ENCODE measurements at places on chromosomes 16 and 17.
A peak's percentile ranks its signal among the peaks of the same experiment; 100 is the strongest.

DNA sequence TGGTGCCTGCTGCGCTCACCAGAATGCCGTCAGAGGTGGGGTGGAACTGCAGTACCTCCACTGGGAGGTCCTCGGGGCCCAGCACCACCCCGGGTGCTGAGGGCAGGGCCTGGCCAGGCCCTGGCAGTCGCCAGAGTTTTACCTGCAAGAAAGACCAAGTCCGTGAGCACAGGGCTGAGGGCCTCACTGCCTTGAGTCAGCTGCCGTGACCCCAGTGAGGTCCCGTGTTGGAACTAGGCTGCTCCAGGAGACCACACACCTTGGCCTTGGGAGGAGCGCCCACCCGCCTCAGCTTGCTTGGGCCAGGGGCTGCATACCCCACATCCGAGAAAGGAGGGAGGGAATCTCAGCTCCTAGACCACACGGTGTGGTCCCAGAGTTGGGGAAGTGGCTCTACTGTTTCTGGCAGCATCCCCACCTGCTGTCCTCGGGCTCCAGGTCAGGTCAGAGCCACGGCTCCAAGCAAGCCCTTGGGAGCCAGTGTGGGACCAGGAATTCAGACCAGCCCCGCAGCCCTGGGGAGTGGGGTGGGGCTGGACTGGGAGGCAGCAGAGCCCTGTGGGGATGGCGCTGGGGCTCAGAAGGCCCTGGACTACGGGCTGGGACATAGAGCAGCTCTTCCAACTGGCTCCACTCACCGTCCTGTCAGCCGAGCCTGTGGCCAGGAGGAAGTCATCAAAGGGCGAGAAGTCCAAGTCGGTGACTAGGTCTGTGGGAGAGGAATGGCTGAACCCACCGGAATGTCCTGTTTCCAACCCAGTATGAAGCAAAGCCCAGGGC, 8.7 kb downstream of the CORO7 start:
- no peak for DNase-seq

- no peak for DNase-seq
Observed at GRCh38 chr16:8848231-8848938, 20.4 kb downstream of the CARHSP1 start.

DNA sequence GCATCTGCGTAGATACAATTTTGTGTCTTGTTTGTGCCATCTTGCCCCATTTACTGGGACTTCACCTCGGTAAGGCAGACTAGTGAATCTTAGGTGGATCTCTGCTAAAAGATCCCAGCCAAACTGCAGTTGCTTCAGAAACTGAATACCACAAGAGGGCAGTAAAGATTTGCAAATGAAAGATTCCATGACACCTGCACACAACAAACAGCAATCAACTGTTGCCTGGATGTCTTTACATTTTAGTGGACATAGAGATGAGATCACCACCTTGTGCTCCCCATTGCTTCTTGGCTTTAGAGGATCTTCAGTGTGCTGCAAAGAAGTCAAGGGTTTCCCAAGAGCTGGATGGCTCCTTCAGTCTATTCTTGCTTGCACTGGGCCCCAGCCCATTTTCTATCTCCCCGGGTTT, 119.2 kb upstream of the CACNG5 start:
- peak; percentile 47 for DNase-seq

DNA sequence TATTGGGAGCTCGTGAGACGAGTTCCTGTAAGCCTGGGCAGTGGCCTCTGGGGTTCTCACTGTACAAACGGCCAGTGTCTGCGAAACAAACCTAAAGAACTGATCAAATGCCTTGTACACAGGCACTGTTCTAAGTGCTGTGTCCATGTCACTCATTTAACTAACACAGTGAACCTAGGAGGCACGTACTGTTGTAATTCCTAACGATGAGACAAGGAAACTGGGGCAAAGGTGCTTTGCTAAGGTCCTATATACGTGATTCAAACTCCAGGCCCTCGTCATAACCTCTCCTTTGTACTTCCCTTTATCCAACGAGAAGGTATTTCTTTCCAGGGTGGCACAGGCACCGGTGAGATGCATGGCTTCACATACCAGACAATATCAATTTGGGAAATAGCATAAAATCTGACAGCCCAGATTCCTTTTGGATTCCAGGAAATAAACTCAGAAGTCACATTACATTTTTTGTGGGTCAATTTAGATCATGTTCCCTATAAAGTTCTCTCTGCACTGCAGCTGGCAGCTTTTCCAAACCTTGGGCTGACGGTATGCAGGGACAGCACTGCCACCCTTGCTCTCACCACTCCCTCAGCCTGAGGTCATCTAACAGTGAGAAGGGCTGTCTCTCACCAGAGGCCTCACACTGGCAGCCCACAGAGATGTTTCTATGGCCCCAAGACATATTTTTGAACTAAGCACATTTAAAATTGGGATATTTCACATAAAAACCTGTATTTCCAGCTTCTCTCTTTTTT, 18.3 kb downstream of the GLYR1 start:
- DNase-seq = no peak

DNA sequence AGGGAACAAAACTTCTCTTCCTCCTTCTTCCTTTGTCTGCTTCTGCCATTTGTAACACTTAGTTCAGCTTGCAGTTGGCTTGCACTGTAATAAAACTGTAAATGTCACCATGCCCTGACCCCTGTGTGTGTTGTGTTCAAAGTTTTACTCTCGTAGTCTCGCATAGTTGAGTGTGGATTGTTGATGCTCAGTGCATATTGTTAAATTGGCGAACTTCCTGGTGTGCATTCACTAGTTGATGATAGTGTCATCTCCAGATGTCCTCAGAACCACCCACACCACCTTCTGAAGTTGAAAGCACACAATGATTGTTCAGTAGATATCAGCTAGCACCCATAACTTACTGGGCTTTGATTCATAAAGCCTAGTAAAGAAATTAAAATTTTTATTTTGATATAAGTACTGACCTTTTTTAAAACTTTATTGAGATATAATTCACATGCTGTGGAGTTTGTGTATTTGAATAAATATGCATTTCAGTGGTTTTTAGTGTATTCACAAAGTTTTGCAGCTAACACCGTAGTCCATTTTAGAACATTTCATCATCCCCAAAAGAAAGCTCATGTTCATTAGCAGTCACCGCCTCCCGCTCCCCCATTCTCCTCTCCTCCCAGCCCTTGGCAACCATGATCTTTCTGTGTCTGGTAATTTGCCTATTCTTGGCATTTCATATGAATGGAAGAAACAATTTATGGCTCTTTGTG, 25.0 kb downstream of the USP10 start:
- no peak for DNase-seq

- peak; percentile 59 for DNase-seq
Observed at GRCh38 chr16:78353640-78354275, 254.3 kb downstream of the WWOX start.

DNA sequence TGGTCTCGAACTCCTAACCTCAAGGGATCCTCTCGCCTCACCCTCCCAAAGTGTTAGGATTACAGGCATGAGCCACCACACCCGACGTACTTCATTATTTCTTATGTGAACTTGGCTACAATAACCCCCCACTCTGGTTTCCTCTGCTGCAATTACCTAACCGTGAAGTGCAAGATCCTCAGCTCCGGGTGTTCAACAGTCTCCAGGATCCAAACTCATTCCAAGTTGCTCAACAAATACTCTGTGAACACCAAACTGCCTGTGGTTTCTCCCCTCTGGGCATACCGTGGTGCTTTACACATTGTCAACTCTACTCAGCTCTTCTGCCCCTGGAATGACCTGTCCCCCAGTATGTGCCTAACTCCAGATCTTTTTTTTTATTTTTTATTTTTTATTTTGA, 6.8 kb upstream of the SULT1A1 start:
- DNase-seq = no peak

Measured in DMS79 (cell line).